ENCODE measurements at places on chromosomes 5 and 9.

DNA sequence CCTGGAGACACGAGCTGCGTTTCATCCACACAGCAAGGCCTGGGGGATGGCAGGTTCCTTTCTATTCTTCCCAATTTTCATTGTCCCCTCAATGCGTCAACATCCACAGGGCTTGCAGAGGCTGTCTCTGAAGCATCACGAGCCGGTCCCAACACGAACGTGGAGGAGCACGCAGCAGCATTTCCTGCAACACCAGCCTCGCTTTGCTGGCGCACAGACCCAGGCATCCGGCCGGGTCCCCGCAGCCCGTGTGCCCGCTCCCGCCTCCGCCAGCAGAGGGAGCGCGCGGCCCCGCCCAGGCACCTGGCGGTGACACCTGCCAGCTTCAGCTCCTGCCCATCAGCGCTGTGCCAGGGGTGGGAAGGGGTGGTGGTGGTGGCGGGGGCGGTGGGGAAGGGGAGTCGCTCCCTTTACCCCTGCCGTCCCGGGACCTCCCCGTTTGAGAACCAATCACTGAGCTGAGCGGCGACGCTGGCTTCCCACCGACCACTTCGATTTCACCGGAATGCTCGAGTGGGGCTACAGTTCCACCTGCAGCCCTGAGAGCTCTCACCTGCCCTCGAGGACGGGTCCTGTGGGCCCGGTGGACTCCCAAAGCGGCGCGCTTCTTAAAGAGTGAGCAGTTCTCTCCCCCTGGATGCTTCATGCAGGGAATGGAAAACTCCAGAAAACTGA is 464.5 kb downstream of the ICE1 start:
- peak; percentile 20 for DNase-seq

DNA sequence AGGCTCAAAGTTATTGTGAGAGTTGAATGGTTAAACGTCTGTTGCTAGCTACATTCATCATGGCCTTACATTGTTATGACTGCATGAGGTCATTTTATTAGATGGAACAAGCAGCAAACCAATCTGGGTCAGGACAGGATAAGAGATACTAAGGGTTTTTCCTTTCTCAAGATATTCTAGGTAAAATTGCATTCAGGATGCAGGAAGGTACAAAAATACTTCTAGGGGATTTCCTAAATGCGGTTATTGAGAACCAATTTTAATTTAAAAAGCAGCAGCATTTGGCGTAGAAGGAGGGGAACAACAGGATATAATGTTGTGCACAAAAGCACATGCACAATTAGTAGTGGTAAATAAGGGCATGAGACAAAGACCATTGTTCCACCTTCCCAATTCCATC is 39.2 kb upstream of the LURAP1L start:
- no peak for DNase-seq

DNA sequence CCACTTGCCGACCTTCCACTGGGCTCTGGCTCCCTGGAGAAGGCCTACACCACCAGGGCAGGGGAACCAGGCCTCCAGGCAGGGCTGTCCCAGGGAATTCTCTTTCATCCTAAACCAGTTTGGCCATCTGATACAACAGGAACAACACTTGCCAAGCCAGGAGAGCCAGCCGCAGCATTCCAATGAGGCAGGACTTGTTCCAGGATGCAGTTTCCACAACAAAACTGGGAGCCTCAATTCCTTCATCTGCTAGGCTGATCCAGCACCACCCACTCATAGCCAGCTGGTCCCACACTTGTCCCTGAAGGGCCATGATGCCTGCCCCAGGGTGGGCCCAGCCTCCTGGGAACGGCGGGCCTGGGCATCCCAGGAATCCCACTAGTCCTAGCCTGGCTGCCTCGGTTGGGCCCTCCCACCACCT is 26.0 kb downstream of the BICD2 start:
- no peak for DNase-seq

- no peak for DNase-seq
Observed at GRCh38 chr5:133618141-133618540, 5.8 kb upstream of the FSTL4 start.

DNA sequence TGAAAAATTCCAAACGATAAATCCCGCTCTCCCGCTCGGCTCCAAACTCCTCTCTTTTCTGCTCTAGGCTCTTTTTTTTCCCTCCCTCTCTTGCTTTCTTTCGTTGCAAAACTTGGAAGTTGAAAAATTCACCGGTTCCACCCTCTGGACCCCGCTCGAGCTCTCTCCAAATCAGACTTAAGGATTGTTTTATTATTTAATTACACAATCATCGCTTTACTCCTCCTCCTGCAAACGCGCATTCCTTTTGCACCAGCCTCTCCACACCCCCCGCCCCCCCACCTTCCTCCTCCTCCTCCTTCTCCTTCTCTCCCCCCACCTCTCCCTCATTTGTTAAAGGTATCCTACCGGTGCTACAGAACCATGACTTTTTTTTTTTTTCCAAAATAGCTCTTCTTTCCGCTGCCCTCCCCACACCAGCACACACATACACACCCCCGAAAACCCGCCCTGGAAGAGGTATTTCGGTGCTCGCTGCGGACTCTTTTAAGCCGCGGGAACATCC is 535 bp upstream of the NFIB start:
- DNase-seq = no peak

DNA sequence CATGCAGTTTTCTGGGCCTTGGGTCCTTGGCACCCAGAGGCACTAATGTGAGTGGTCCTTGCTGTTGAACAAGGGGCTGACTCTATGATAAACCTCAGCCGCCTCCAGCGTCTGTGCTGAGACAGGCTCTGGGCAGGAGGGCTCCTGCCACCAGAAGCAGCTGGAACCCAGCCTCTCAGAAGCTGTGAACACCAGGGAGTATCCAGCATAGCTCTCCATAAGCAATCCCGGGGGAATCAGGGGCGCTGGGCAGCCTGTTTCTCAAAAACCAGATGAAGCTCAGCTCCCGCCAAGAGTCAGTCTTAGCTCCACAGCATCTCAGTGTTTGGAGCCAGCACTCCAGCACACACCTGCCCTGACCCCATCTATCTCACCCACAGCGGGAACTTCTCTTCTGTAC is 170.2 kb downstream of the HSPA4 start:
- DNase-seq = no peak

DNA sequence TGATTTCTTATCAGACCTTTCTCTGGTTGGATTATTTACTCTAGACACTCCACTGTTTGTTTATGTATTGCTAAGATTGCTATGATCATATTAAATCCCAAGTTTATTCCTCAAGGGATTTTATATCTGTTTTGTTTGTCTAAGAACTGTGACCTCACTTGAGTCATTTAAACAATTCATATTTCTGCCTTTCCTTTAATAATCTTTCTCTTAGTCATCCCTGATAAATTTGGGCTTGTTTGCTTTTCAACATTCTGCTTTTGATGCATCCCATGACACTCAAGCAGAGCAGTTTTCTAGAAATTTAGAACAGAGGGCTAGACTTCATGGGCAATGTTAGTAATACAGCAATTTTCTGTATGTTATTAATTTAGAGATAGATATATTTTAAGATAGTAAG is 231.6 kb upstream of the TNC start:
- no peak for DNase-seq

- no peak for DNase-seq
Observed at GRCh38 chr5:96752341-96753016, 55.3 kb downstream of the ERAP1 start.

DNA sequence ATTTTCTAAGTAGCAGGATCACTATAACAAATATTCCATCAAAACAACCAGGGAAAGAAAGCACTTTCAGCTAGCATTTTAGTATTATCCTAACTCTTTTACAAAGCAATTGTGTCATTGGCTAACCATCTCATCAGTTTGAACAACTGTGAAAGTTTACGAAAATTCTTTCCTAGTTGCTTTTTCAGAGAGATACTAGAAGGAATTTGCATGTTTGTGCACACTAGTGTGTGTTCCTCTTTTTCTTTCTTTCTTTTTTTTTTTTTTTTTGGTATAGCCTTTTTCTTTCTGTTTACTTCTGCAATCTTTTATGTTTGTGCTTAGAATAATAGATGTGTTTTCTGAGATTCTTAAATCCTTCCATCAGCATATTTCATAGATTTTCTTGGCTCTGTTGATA is 124.7 kb upstream of the SEMA6A start:
- no peak for DNase-seq

DNA sequence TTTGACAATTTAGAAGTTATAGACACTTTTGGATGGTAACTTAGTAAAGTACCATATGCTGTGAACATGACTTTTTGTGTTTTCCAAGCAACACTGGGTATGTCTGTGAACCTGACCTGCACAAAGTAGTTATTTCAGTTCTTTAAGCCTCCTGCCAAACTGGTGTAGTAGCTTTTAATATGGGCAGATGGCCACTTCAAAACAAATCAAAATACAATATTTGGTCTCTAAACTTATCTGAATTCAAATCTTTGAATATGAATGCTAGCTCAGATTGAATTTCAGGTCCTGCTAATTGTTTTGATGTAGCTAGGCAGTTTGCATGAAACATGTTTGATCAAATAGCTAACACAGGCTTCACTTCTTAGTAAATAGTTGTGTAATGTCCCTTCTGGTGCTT is 1176.7 kb upstream of the CDH9 start:
- DNase-seq = no peak

- DNase-seq = no peak
Observed at GRCh38 chr5:164027738-164028137, 522.3 kb downstream of the MAT2B start.

DNA sequence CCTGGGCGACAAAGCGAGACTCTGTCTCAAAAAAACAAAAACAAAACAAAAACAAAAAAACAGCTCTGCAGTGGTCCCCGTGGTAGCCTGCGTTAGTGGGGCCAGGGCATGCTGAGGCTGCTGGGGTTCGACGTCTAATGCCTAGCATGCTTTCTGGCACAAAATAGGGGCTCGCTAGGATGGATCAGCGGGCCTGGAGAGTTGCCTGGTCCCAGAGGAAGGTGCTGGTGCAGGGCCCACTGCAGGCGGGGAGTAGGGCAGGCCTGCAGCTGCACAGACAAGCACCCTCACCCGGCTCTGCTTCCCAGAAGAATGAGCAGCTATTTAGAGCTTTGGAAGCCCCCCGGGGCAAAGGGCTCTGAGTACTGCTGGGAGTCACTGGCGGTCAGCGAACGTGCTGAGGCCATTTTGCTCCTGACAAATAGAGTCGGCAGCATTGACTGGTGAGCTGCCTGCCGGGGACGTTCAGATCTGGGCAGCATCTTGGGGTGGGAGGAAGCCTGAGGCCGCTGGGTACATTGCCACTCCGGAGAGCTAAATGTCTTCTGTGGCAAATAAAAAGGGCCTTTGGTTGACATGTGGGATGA is 126.7 kb downstream of the OLFM1 start:
- DNase-seq = no peak

GRCh38 chr5:32559921-32560320 is 25.4 kb upstream of the SUB1 start:
- no peak for DNase-seq

GRCh38 chr5:99808657-99809230 is 726.4 kb upstream of the FAM174A start:
- no peak for DNase-seq

GRCh38 chr9:77710965-77711648 is 63.0 kb upstream of the GNA14 start:
- DNase-seq = no peak

- no peak for DNase-seq
Observed at GRCh38 chr5:126998201-126998631, 32.1 kb downstream of the MARCHF3 start.
